ENCODE measurements at places on chromosomes 2 and 18.

- DNase-seq: no peak
Measured at GRCh38 chr2:218734190-218734975, 23.7 kb downstream of the TTLL4 start.

DNA sequence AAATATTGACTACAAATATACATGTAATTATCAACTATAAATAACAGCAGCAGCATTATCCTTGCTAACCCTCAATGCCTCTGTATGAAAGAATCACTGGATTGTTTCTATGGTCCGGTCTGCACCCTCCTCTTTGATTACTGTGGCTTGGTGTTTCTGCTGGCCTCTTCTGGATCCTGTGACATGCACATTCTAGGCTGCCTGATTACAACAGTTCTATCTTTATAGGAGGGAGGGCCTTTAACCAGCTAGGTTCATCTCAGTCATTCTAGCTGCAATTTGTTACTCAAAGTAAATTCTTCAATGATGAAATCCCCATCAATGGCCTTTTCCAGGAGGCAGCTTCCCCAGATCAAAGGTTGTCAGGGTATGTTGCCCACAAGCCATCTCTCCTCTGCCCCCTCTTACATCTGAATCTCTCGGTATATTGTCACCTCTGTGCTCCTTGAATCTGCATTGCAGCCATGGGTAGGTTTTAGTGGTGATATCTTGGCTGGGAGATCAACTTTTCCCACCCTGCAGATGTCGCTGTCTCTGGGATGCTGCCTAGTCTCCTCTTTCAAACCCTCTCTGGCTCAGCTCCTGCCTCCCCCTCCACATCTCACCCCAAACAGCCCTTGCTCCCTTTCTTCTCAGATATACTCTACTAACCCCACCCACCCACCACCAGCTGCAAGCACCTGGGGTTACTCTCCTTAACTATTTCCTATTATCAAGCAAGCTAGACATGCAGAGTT, 106.2 kb upstream of the BZW1 start:
- no peak for DNase-seq

- no peak for DNase-seq
Measured at GRCh38 chr2:37656512-37657423, 14.7 kb downstream of the CDC42EP3 start.

DNA sequence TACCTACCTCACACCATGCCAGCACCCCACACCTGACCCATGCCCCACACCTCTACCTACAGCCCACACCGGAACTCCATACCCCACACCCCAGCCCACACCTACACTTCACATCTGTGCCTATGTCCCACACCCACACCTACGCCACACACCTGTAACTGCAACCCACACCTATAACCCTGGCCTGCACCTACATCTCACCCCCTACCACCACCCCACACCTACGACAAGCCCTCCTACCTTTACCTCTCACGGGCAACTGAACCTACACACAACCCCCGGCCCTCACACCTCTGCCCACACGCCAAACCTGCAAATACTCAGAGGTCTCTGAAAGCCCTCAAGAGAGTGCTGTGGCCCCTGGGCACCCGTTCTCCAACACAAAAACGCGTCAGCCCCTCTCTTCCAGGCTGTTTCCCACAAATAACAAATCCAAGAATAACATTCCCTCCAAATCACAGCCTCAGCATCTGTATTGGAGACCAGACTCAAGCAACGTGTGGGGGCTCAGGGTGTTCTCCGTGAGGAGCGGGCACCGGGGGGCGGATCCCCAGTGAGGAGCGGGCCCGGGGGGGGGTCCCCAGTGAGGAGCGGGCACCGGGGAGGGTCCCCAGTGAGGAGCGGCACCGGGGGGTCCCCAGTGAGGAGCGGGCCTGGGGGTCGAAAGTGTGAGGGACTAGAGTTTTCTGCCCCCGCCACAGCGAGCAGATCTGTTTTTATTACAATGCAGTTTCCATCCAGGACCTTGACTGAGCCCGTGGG, 33.4 kb downstream of the SLC66A2 start:
- DNase-seq: no peak

GRCh38 chr18:45910405-45911023, 56.6 kb downstream of the EPG5 start:
- DNase-seq: peak; percentile 65

GRCh38 chr2:45011121-45011520, 1.9 kb upstream of the SIX2 start:
- DNase-seq: no peak

DNA sequence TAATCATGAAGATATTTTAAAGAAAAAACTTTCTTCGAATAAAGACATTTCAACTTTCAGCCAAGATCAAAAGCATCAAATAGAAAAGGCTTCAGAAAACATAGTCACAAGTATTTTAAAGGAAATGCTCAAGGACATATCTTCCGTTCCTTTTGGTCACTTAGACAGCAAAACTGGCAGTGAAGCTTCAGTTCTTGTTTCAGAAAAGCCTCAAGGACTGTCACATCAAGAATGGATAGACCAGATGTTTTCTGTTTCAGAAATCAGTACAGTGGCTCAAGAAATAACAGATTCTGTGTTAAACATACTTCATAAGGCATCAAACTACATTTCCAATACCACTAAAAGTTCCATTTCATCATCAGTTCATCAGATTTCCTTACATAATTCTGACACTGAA, 51.8 kb downstream of the FSIP2 start:
- DNase-seq: no peak

DNA sequence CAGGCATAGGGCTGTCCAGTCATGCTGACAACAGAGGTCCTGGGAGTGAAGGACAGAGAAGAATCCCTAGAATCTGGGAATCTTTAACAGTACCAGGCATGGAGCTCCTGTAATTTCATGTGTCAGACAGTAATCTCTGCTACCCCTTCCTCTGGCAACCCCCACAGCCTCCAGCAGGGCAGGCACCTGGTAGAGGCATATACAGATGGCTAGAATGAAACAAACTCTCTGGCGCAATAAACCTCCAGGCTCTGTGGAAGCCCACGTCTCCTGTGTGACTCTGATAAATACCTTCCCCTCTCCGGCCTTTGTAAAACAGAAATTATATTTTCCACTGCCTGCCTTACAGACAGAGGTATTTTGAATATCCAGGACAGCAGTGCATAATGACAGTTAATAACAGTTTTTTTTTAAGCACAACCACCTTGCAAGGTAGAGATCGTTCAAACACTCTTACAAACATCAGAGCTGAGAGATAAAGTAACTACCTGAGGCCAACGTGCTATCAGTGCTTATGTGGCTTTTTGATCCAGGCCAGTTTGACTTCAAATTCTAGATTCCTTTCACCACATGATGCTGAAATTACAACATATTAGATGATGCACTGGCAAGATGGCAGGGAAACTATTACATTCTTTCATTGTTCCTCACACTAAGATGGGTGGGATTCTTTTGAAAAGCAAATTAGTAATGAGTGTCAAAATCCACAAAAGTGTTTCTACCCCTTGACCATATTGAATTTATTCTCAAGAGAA, 47.7 kb upstream of the TMEM247 start:
- DNase-seq: no peak

GRCh38 chr2:144234542-144234871, 285.4 kb downstream of the ZEB2 start:
- no peak for DNase-seq

- no peak for DNase-seq
Measured at GRCh38 chr2:11743366-11743765, 3.1 kb upstream of the LPIN1 start.

- DNase-seq: no peak
Measured at GRCh38 chr2:200451511-200451910, 58.4 kb downstream of the KCTD18 start.

DNA sequence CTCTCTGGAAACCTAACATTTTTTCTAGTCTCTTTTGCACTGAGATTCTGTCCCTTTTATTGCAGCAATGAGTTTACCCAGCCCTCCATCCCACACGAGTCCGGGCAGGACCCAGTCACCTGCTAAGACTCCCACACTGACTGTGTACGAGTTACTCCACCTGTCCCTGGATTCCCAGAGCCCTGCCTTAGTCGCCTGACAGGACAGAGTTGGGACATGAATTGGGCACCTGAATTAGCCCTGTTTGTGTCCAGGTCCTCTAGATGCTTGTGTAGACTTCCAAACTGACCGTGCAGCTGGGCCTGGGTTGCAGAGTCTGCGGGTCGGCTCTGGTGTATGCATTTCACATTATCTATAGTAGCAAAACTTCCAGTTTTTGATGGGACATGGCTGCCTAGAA, 238.7 kb downstream of the VAPA start:
- no peak for DNase-seq

DNA sequence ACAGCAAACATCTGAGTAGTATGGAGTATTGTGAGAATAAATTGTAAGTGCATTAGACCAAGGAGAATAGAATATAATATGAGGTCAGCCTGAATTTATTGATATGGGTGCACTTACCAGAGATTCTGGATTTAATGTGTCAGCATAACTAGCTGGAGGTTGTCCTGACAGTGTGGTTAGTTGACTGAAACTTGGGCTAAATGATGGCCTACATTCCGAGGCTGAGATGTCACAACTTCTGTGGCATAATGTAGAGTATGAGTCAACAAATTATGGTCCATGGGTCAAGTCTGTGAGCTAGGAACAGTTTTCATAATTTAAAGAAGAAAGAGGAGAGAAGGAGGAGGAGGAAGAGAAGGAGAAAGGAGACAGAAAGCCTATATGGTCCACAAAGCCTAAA, 127.6 kb downstream of the QPCT start:
- DNase-seq: no peak

DNA sequence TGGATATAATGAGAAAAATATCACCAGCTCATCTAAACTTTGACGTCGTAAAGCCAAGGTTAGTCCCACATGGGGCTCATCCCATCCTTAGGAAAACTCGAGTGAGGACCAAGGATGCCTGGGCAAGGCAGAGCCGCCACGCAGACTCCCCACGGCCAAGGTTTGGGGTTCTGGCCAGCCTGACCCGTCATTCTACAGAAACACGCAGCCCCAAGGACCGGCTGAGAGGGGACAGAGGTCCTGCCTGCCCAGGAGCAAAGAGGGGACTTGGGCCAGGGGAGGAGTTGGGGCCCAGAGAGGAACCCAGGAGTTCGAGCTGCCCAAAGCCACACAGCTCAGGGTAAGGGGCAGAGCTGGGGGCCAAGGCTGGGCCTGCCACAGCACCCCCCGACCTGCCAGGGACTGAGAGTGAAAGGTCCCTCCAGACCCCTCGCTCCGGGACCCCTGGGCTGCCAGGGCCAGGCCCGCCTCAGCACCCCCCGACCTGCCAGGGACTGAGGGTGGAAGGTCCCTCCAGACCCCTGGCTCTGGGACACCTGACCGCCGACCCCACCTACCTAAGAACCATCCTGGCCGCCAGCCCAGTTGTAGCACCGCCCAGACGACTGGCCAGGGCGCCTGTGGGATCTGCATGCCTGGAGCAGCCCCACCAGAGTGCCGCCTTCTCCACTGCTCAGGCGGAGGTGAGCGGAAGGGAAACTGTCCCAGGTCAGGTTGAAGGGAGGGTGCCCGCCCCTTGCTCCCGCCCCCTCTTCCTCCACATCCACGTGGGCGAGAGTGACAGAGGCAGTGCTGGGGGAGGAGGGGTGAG, at the start of gene PDCD1:
PDCD1 (minus strand) TSS at position 689 of the 811 bp plus-strand sequence; CDS start at position 633, 56 bp downstream.
- peak; percentile 67 for DNase-seq

DNA sequence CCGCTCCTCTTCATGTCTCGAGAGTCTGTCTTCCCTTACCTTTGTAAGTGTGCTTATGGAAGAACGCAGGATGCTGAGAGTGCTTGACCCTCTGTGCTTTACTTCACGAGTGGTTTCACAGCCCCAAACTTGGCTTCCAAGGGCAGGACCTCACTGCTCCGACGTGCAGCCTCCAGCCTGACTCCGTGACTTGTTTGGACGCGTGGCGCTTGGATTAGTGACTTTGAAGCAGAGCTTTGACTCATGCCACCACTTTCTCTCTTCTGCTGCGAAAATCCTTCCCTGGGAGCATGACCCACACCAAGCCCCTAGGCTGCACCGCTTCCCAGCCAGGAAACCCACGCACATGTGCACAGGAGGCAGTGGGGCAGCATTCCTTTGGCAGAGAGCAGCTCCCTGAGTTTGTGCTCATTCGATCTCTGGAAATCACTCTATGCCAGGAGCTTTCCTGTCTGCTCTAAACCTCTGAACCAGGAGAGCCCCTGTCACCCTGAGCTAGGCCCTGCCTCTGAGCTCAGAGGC, 207.8 kb upstream of the HS6ST1 start:
- DNase-seq: no peak

GRCh38 chr2:120846406-120847095, 110.9 kb downstream of the GLI2 start:
- DNase-seq: no peak

- no peak for DNase-seq
Measured at GRCh38 chr2:160169471-160169870, 30.6 kb downstream of the ITGB6 start.

DNA sequence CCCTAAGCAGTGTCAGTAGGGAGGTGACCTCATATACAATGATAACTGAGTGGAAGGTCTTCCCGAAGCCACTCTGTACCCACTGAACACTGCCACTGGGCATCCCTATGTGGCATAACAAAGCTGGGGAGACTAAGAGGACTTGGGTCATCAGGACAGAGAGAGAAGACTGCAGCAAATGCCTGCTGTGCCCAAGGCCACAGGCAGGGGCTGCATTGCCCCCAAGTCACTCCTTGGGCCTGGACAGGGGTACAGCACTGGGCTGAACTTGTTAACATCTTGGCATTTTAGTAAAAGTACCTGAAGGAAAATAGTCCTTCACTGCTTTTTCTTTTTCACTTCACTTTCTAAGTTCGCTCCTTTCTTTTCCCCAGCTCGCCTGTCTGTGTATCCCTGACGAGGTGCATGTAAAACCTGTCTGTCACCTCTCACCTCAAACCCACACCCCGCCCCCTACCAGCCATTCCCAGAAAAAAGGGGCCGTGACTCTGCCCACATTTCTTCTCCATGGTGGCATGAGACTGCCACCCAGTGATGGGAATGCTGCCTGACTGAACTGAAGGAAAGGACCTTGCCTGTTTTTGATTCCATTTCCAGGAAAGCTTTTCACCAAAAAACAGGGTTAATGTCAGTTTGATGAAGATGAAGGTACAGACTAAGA, 62.9 kb downstream of the MTHFD2 start:
- no peak for DNase-seq

Measured in activated naive CD8-positive, alpha-beta T cell treated with anti-CD3 and anti-CD28 coated beads, Interleukin-2, amount 10 ng/mL, durations not matched to agents 7 days and 5 days (primary cell).